ENCODE measurements at places on chromosomes 7 and 10.

DNA sequence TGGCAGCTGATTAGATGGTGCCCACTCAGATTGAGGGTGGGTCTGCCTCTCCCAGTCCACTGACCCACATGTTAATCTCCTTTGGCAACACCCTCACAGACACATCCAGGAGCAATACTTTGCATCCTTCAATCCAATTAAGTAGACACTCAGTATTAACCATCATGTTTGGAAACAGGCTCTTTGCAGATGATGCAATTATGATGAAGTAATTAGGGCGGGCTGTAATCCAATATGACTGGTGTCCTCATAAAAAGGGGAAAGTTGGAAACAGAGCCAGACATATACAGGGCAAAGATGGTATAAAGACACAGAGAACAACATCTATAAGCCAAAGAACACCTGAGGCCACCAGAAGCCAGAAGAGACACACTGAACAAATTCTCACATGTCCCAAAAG is 658.6 kb downstream of the CCSER2 start:
- no peak for DNase-seq

DNA sequence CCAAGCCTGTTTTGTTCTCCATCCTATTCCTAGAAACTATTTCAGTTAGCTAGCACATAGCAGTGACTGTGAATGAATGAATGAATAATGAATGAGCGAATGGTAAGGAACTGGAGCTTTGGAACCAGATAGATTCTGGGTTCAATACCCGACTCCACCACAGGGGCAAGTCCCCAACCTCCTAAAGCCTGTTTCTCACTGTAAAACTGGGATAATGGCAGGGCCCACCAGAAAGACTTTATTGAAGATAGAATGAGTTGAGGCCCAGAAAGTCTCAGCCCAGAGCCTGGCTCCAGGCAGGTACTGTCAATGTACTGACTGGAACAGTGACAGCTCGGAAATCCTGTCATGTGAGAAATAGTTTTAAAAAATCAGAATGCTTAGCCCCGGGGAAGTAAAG is 1.1 kb upstream of the CDH23 start:
- DNase-seq = no peak

GRCh38 chr7:89606511-89606910 is 547.8 kb upstream of the STEAP1 start:
- DNase-seq = no peak

GRCh38 chr7:7707806-7708205 is 10.6 kb downstream of the RPA3 start:
- no peak for DNase-seq

- DNase-seq = no peak
Measured at GRCh38 chr7:106127984-106128780, 16.1 kb upstream of the SYPL1 start.

- DNase-seq = no peak
Measured at GRCh38 chr10:114623661-114624294, 34.3 kb downstream of the ABLIM1 start.

- no peak for DNase-seq
Measured at GRCh38 chr10:70753026-70753663, 32.0 kb downstream of the TBATA start.

DNA sequence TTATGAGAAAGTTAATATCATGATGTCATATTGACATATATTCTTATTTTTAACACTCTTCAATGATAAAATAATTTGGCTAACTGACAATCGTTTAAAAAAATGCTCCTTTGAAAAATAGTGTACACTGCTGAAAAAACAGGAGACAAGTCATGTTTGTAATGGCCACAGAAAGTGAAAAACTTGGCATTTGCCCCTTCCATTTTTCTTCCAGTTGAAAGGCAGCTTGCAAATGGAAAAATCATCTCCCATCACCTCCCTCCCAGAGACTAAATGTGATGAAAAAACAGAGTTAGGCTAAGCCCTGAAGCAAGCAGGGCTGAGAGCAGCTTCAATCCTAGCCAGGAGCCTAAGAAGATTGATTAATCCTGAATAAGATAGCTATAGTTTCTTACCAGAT is 160.4 kb downstream of the SKAP2 start:
- DNase-seq = no peak

DNA sequence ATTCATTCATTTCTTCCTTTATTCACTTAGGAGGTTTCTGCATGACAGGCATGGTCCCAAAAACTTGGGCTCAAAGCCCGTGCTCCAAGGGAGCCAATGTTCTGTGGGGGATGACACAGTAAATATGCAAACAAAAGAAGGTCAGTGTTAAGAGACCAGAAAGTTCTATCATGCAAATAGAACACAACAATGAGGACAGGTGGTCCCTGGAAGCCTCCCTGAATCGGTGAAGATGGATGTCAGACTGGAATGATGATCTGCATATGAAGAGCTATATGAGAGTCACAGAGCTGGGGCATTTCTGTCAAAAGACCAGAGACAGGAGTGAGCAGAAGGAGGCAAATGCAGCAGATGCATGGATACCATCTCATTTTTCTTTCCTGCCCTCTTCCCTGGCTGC is 129.0 kb downstream of the ABCA13 start:
- no peak for DNase-seq

- DNase-seq = no peak
Measured at GRCh38 chr10:76297358-76297757, 865.9 kb downstream of the LRMDA start.

DNA sequence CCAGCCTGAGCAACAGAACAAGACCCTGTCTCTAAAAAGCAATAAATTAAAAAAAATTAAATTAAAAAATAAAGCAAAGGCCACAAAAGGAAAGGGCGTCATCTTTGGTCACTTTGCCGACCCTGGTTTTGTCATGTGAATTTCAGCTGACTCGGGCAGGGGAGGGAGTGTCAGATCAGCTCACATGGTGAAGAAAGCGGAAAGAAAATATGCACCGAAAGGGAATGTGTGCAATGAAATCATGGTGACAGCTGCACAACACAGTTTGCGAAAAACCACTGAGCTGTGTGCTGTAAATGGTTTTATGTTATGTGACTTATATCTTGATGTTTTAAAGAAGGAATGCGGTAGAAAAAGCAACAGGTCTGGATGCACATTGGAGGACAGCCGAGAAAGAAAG is 39.8 kb downstream of the RCC1L start:
- DNase-seq = no peak

- no peak for DNase-seq
Measured at GRCh38 chr10:1651270-1651966, 85.9 kb downstream of the ADARB2 start.

GRCh38 chr7:100432621-100433275 is 3.1 kb downstream of the MEPCE start:
- no peak for DNase-seq

DNA sequence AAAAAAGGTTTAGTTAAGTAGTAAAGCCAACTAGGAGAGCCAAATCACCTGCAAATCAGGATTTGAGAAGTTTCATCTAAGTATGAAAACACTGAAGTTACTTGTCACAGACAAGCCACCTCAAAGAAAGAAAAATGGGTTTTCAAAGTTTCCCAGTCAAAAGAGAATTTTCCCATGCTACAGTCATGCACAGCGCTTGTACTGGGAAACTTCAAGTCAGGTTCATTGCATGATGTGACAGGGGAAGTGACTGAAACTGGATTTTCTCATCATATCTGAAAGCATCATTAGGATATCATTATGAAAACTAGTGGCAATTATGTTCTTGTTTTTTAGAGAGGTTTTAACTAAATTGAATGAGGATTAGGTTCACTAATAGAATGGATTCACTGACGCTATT is 167.0 kb downstream of the SGMS1 start:
- DNase-seq = no peak

GRCh38 chr10:52740913-52741675 is 31.5 kb downstream of the MBL2 start:
- DNase-seq = no peak

Measured in stimulated activated CD4-positive, alpha-beta T cell treated with anti-CD3 and anti-CD28 coated beads, Interleukin-1b, Interleukin-23, amount 100 ng/mL, for 24 hours (primary cell).